ENCODE measurements at places on chromosomes 11 and 22. TPM values are rescaled to one million over a fixed set of nuclear protein-coding genes. Genes with fewer than 3 reads are reported as not detected.
A peak's percentile ranks its signal among the peaks of the same experiment; 100 is the strongest.

DNA sequence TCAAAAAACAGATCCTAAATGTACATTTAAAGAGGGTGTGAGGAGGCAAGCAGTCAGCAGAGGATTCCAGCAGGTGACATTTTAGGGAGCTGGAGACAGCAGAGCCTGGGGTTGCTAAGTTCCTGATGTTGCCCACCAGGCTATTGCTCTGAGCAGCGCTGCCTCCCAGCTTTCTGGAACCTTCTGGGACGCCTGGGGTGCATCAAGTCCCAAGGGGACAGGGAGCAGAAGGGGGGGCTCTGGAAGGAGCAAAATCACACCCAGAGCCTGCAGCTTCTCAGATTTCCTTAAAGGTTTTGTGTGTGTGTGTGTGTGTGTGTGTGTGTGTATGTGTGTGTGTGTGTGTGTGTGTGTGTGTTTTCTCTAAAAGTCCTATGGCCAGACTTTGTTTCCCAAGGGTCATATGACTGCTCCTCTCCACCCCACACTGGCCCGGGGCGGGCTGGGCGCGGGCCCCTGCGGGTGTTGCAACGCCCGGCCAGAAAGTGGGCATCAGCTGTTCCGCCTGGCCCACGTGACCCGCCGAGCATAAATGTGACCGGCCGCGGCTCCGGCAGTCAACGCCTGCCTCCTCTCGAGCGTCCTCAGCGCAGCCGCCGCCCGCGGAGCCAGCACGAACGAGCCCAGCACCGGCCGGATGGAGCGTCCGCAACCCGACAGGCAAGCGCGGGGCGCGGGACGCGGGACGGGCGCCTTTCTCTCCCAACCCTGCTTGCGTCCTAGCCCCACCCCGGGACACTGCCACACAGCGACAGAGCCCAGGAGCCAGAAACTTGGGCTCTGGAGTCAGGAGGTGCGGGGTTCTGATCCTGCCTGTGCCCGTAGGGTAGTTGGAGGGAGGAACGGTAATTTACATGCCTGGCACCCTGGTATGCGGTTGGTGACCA is at the start of gene HMOX1:
Gene HMOX1, plus strand, starts transcription at position 560 of the 887 bp plus-strand sequence. Its CDS starts 78 bp downstream, at position 638.
- DNase-seq, result peak; percentile 45

DNA sequence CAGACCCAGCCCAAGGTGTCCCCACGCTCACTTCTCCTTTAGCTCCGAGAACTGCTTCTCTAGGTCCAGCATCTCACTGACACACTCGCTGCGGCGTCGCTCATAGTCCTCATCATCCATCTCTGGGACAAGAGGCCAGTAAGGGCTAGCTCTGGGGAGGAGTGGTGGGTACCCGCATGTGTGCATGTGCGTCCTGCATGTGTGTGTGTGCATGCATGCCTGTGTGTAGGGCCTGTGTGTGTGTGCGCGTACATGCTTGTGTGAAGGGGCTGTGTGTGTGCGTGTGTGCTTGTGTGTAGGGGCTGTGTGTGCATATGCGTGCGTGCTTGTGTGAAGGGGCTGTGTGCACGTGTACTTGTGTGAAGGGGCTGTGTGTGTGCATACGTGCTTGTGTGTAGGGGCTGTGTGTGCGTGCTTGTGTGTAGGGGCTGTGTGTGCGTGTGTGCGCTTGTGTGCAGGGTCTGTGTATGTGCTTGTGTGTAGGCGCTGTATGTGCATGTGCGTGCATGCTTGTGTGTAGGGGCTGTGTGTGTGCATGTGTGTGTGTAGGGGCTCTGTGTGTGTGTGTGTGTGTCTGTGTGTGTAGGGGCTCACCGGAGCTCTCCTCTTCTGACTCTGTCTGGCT is 3.3 kb downstream of the BRMS1 start:
- no peak for DNase-seq

DNA sequence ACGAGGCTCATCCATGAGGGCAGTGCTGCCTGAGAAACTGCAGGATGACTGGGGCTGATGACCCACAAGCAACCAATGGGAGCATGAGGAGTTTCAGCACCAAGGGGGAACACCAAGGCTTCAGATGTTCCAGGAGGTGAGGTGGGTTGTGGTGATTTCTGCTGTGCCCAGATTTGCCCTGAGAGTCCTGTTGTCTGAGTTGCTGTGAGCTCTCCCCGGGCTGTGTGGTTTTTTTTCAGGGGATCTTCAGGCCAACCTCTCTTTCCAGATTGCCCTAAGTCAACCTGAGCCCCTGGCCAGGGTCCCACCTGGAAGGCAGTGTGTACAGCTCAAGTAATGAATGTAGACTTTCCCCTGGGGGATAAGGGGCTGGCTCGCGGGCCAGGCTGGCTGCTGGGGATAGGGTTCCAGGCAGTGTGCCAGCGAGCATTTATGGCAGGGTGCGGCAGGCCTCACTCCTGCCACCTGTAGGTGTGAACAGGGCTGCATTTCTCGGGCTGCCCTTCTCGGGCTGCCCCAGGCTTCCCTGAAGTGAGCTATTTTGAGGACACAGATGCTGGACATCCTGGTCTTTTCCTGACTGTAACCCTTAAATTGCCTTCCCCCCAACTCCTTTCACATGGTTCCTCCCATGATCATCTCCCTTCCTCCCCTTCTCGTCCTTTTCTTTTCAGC is 9.8 kb downstream of the SLC22A6 start:
- DNase-seq, result no peak

GRCh38 chr11:127345819-127346459 is 345.4 kb upstream of the KIRREL3 start:
- no peak for DNase-seq

DNA sequence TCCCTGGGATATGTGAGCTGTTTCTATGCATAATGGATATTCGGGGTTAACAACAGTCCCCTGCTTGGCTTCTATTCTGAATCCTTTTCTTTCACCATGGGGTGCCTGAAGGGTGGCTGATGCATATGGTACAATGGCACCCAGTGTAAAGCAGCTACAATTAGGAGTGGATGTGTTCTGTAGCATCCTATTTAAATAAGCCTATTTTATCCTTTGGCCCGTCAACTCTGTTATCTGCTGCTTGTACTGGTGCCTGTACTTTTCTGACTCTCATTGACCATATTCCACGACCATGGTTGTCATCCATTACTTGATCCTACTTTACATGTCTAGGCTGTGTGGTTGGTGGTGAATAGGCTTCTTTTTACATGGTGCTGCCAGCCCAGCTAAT is 1.3 kb downstream of the TUG1 start:
- no peak for DNase-seq

- DNase-seq, result no peak
Observed at GRCh38 chr11:73528013-73528412, 69.9 kb downstream of the FAM168A start.

DNA sequence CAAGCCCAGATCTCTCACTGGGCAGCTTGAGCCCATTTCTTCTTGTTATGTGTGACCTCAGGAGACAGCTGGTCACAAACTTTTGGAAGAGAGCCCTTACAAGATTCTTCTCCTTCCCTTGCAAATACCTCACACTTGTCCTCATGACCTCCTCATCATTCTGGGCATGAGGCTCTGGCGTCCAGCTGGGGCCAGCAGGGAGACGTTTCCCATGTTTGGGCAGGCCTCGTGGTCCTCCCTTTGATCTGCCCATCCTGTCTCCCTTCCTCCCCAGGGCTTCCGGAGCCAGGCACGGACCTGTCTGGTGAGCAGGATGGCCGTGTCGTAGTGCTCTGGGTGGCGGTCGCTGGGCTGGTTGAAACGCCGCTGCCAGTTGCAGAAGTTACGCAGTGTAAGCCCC is 9.7 kb downstream of the ADAMTS8 start:
- no peak for DNase-seq

- DNase-seq, result no peak
Observed at GRCh38 chr11:112307616-112308015, 47.0 kb upstream of the PLET1 start.

GRCh38 chr11:100403816-100404215 is 283.3 kb upstream of the ARHGAP42 start:
- DNase-seq, result no peak

DNA sequence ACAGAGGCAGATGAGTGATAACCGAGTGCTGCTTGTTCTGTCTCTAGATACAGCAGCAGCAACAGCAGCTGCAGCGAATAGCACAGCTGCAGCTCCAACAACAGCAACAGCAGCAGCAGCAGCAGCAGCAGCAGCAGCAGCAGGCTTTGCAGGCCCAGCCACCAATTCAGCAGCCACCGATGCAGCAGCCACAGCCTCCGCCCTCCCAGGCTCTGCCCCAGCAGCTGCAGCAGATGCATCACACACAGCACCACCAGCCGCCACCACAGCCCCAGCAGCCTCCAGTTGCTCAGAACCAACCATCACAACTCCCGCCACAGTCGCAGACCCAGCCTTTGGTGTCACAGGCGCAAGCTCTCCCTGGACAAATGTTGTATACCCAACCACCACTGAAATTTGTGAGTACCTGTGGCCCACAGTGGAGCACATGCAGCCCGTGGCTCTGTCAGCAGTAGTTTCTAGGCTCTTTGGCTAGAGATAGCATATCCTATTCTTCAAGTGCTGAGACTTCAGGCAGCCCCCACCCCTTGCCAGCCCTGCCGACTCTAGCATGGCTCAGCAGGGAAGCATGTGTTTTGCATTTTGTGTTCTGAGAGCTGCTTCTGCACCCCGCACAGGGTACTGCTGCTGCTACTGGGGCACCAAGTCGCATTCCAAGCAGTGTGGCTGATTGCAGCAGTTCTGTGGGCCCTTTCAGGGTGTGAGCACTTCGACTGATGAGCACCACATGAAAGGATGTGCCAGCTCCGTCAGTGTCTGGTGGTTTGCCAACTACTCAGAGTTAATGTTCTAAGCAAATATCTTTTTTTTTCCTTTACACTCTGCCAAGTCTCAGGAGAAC is 59.2 kb downstream of the MED15 start:
- DNase-seq, result peak; percentile 57

- DNase-seq, result no peak
Observed at GRCh38 chr11:1508986-1509385, 22.4 kb upstream of the MOB2 start.

DNA sequence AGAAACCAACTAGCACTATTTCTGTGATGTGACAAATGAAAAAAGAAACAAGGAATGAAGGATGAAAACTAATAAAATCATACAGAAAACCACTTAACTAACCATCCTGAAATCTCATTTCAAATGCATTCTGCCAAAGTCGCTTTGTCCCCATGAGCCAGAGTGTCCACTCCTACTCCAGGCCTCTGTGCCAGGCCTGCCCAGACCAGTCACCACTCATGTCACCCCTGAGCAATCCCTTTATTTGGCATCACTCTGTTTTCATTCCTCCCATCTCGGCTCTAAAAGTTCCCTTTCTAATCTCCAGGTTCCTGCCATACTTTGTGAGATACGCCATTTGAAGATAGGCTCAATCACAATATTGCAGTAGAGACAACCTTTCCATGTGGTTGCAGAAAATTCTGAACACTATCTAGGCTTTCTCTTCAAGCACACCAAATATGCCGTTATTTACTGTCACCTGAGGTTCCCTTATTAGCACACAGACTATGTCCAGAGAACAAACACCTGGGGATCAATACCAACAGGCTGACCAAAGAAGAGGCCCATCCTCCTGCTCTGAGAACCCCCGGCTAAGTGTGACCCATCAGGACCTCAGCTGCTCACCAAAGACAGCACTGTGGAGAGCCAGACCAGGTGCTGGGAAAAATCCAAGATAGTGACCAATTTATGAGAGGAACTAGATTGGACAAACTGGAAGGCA is 202.4 kb downstream of the LARGE1 start:
- DNase-seq, result no peak

- DNase-seq, result peak; percentile 39
Observed at GRCh38 chr22:45996241-45997076, 19.5 kb upstream of the WNT7B start.

DNA sequence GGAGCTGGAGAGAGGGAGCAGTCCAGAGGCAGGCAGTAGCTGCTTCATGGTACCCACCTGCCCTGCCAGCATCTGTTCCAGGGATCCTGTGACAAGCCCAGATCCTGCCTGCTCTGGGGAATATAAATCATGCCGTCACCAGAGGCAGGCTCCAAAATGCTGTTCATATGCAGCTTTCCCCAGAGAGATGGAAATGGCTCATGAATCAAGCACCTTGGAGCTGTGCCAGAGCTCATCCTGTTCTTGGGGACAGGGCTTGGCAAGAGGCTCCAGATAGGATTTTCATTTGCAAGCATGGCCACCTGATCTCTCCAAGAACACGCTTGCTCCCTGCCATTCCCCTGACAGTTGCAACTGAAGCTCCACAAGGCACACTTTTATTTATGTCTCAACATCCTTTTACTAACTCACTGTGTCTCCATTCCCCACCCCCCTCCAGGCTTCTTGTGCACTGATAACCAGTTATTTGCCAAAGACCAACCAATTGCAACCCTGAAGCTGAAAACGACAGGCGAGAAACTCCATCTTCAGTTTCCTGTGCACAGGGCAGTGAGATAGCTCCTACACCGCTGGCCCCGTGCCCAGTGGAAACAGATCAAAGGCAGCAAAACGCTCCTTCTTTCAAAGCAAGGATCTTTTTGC is 115.8 kb upstream of the PITPNB start:
- DNase-seq, result no peak

- no peak for DNase-seq
Observed at GRCh38 chr11:92550411-92550810, 325.8 kb downstream of the FAT3 start.

Gene ACO2
- 95.2 TPM for total RNA-seq

Gene ELMOD1
- total RNA-seq, result not detected

Gene TYR
- not detected for total RNA-seq

Gene APOA5
- not detected for total RNA-seq

Gene CHRNA10
- 0.33 TPM for total RNA-seq

Gene FAM83F
- 23.5 TPM for total RNA-seq

Gene OR5A1
- total RNA-seq, result not detected

Gene ZP1
- not detected for total RNA-seq

Gene ROBO4
- not detected for total RNA-seq

Gene GAB2
- 7.9 TPM for total RNA-seq

Gene SMTNL1
- total RNA-seq, result not detected

Measured in CD8-positive, alpha-beta T cell (primary cell).